ENCODE measurements at places on chromosomes 6 and 20.
A peak's percentile ranks its signal among the peaks of the same experiment; 100 is the strongest.

DNA sequence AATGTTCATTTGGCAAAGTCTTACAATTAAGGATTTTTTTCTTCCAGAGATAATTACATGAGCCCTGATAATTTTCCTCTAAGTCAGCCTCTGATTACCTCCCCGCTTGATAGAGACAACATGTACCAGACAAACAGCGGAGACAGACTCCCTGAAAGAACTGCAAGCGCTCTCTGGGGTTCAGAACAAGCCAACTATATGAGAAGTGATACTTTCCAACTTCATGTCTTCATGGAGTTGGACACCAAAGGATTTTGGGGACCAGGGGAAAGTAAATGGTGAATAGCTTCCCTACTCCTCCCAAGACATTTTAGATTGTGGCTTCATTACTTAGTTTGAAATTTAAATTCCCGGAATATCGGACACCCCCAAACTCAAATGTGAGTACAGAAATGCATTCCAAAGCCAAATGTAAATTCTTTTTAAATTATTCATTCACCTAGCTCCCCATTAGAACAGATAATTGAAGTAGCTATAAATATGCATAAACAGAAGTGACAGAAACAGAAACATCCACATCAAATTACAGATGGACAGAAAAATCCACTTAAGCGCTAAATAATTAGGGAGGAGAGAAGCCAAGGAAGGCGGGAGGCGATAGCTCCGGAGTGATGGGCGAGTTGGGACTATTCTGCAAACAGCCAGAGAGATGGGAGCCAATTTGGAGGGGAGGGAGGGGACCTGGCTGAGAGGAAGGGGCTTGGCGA lies 129.7 kb upstream of the AKAP12 start:
- no peak for DNase-seq

DNA sequence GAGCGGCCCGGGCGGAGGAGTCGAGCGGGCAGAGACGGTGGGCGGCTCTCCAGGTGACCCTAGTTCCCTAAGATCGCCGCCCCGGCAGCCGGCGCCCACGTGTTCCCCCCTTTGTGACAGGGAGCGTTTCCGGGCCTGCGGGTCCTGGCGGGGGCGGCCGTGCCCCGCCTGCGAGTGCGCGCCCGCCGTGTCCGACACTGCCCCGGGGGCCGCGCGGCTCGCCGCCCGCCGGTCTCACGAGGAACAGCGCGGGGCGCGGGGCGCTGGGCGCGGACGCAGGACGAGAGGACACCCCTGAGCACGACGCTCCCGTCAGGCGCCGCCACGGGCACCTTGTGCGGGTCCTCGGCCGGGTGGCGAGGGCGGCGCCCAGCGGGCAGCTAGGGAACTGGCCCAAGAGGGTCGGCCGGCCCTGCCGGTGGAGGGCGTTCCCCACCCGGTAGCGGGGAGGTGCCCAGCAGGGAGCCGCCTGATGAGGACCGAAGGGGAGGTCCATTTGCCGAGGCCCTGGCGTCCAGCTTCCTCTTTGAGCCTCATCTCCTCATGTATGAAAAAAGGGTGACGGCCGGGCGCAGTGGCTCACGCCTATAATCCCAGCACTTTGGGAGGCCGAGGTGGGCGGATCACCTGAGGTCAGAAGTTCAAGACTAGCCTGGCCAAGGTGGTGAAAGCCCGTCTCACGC lies at the start of gene VARS1:
TSS of gene VARS1 (minus strand) at position 137 of the 683 bp plus-strand sequence. CDS start 535 bp downstream, outside the sequence.
- peak; percentile 95 for DNase-seq

GRCh38 chr20:11778206-11778570 lies 139.5 kb upstream of the BTBD3 start:
- no peak for DNase-seq

GRCh38 chr20:5895626-5896025 lies 54.7 kb downstream of the TRMT6 start:
- DNase-seq: no peak
